ENCODE measurements at places on chromosomes 3 and 15.

DNA sequence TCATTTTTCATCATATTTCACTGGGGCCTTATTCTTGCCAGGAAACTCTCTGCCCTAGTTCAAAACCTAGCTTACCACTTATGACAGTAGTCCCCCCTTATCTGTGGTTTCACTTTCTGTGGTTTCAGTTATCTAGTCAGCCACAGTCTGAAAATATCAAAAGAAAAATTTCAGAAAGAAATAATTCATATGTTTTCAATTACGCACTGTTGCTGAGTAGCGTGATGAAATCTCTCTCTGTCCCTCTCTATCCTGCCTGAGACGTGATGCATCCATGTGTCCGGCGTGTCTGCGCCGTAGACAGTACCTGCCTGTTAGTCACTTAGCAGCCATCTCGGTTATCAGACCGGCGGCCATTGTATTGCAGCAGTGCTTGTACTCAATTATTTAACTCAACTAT, 369.9 kb upstream of the MCTP2 start:
- no peak for DNase-seq

GRCh38 chr3:21041621-21042020, 709.4 kb downstream of the ZNF385D start:
- DNase-seq: no peak

DNA sequence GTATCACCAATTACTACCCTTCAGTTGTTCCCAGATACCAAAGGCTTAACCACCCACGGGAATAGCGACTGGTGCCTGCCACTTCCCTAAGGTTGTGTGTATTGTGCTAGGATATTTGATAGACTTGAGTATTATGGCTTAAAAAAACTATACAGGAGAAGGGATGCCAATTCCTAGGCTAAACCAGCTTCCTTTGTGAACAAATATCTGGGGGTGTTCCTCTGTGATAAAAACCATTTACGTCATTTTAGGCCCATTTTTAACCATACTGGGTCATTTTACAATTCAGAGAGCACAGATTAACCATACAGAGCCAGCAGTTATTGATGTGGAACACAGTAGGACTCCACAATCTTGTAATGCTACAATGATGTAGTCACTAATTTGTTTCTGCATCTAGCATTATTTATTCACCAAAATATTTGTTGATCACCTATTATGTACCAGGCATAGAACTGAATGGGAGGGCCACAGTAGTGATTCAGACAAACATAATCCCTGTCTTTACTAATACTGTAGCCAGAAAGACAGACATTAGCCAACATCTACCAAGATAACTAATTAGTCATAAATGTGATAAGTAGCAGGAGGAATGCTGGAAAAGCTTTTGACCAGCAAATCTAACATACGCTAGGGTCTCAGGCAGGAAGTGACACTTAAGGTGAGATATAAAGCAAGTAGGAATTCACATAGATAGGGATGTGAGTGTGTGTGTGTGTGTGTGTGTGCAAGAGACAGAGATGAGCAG, 184.8 kb downstream of the MECOM start:
- DNase-seq: no peak

DNA sequence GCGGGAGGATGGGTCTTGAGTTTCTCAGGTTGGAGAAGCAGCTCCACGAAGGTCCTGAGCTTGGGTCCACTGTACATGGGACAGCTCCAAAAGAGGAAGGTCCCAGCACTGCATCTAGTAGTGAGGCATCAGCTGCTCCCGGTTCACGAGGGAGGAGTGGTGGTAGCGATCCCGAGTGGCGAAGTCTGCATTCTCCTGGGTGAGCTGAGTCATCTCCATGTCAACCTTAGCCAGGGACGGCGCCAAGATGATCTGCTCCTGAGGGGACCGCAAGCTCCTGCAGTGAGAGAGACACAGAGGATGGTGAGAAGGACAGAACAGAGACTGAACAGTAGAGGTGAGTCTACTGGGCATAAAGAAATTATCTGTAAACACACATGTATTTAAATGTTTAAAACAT, 28.0 kb upstream of the HEG1 start:
- DNase-seq: no peak

DNA sequence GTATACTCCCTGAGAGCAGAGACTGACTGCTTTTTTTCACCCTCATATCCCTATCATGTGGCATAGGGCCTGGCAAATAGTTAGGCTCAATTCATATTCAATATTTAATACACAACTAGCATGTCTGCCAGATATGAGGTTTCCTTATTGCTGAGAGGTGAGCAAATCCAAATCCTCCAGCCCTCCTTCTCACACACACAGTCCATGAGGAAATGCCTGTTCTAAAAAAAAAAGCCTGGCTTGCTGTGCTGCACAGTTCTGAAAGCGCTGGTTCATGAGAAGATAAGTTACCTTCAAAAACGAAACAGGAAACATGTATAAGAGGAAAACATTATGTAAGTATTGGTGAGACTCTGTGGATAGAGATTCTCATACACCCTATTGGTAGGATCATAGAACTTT, 15.5 kb upstream of the ACAP2 start:
- peak; percentile 39 for DNase-seq

DNA sequence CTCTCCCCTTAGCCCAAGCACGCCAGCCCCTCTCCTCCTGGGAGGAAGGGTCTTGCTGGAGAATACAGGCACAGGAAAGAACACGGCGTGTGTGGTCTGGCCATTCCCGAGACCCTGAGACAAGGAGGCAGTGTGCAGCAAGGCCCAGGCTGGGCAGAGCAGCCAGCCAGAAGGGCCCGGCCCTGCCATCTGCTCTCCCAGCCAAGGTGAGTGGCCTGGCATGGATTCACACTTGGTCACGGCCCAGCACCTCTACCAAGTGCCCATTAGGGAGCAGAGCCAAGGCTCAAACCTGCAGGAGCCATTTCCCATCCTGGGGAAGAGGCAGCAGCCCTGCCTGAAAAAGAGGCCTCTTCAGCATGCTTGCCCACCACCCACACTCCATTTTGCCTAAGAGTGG, 28.6 kb downstream of the MEGF11 start:
- DNase-seq: no peak

DNA sequence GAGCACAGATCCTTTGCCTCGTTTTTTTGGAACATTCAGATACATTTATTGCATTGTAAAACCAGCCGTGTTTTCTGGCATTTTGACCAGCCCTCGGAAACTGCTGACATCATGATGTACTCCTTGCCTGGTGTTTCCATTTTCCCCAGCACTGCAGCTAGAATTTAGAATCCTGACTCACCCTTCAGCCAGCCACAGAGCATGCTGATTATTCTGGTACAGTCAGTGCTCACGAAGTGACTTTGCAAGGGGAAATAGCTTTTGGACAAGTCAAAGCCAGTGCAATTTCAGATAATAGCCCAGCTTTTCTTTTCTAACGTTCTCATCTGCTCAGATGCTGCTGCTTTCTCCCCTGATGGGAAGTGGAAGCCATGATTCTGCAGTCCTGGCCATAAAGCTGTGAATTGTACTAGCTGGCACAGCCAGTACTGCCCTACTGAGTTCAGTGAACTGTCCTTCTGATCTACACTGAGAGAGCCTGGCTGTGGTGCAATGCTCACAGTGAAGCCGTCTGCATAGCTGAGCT, 12.1 kb upstream of the CNBP start:
- no peak for DNase-seq

DNA sequence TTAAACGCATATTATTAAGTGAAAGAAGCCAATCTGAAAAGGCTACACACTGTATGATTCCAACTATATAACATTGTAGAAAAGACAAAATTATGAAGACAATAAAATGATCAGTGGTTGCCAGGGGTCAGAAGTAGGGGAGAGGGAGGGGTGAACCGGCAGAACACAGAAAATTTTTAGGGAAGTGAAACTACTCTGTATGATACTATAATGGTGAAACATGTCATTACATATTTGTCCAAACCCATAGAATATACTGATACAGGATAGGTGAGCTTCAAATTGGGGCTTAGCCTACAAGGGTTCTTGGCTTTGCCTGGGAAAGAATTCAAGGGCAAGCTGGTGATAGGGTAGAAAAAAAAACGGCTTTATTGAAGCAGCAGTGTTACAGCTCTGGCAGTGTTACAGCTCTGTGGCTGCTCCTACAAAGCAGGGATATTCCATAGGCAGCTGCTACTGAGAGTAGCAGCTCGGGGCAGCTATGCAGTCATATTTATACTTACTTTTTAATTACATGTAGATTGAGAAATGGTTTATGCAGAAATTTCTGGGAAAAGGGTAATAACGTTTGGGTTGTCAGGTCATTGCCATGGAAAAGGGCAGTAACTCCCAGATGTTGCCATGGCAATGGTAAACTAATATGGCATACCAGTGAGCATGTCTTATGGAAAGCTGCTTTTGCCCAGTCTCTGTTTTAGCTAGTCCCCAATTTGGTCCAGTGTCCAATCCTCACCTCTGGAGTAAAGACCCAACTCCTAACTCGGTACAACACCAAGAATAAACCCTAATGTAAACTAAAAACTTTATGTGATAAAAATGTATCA, 125.1 kb upstream of the SLC25A36 start:
- DNase-seq: no peak

DNA sequence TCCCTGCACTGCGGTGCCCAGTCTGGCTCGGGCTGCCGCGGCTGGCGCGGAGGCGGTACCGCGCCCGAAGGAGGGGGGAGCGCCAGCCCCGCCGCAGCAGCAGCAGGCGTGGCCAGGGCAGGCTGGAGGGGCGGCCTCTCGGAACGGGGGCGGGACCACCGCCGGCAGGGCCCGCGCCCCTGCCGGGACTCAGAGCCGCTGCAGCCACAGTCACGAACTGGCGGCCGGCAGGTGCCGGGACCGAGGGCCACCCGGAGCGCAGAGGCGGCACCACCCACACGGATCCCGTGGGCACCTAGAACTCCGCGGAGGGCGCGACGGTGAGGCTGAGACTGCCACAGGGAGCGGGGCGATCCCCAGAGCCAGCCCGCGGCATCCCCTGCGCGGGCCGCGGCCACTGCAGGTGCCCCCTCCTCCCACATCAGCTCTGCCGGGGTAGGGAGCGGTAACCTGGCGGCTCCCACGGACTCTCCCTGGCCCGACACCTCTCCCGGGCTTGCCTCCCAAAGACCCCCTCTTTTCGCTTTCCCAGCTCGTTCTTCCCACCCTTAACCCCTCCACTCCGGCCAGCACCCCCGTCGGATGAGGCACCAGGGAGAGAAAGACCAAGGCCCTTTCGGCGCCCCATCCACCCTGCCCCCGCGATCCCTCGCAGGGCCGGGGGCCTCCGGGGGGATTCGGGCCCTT, at the start of gene VWA5B2:
Gene VWA5B2 (plus strand): TSS at position 192 of the 687 bp plus-strand sequence. CDS start 944 bp downstream, outside the sequence.
- peak; percentile 68 for DNase-seq

DNA sequence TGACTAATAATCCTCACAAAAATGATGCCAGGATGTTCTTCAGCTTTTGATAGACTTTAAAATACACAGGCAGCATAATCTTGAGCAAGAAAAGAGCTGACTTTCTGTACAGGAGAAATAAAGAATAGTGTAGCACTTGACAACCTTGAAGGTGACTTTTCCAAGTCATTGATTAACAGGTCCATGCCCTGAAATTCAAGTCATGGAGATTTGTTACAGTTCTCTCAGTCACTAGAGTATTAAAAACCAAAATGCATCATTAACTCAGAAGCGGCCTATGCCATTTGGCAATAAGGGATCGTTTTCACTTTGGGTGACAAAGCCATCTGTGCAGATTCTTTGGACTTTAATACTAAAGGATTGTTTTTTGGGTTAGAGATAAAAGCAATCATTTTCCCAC, 692.7 kb upstream of the SGO1 start:
- no peak for DNase-seq

GRCh38 chr3:170107941-170108340, 70.1 kb downstream of the GPR160 start:
- DNase-seq: no peak

- no peak for DNase-seq
Measured at GRCh38 chr3:197417441-197417840, 119.0 kb upstream of the DLG1 start.

- DNase-seq: no peak
Measured at GRCh38 chr3:183220828-183221227, 32.2 kb upstream of the B3GNT5 start.

- no peak for DNase-seq
Measured at GRCh38 chr3:6806991-6807390, 53.9 kb upstream of the GRM7 start.

Measured in central memory CD4-positive, alpha-beta T cell (primary cell).